A172 (cell line): ENCODE measurements at places on chromosomes 1 and 21. TPM values are rescaled to one million over a fixed set of nuclear protein-coding genes. Genes with fewer than 3 reads are reported as not detected.

Gene CLDN17
- not detected in 2 replicates for total RNA-seq

DNA sequence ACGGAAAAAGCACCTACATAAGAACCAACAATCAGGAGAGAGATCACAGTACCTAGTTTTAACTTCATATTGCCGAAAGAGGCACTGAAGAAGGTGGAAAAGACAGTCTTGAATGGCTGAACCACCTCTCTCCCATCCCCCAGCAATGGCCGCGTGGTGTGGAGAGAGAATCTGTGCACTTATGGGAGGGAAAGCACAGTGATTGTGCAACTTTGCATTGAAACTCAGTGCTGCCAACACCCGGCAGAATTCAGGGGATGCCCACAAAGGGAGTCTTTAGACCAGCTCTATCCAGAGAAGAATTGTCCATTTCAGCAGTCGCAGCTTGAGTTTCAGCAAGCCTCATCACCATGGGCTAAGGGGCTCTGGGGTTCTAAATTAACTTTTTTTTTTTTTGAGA is 186.3 kb upstream of the USP25 start:
- no peak for DNase-seq

GRCh38 chr1:208272311-208272710 is 28.1 kb upstream of the PLXNA2 start:
- no peak for DNase-seq

GRCh38 chr1:231059566-231060193 is 19.6 kb upstream of the FAM89A start:
- DNase-seq, result peak; percentile 59

DNA sequence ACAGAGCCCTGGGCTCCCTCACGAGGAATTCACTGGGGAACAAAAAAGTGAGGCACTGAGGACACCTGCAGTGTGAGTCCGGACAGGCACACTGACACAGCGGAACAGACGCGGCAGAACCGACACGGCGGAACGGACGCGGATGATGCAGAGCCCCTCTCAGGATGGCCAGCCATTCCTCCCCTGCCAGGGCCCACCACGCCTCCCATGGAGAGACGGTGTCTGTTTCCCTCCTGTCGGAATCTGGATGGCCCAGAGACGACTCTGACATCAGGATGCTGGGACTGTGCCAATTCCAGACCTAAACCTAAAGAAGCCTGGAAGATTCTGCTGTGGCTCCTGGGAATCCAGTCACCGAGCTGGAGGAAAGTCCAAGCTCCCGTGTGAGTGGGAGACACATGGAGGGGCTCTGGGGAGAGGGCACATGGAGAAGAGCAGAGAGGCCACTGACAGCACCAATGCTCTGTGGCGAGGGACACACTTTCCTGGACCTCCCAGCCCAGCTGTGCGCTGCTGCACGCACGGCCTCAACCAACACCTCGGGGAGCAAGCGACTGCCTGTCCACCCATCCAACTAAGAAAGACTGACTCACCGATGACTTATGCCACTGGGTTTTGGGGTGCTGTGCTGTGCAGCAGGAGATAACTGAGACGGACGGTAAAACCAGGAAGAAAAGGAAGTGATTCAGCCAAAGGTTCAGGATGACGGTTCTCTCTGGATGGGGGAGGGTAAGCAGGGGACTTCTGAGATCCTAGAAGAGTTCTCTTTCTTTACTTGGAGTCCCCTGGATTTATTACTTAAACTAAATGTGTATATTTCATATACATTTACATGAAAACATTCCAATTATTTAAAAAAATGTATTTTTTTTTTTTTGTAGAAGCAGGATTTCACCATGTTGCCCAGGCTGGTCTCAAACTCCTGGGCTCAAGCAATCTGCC is 23.3 kb downstream of the ZBTB17 start:
- DNase-seq, result peak; percentile 95
